ENCODE measurements at places on chromosomes 6 and 20. TPM values are rescaled to one million over a fixed set of nuclear protein-coding genes. Genes with fewer than 3 reads are reported as not detected.
A peak's percentile ranks its signal among the peaks of the same experiment; 100 is the strongest.

GRCh38 chr20:22928679-22929078 is 106.4 kb upstream of the SSTR4 start:
- H3K27ac ChIP-seq = no peak overlapping the region
- H3K4me1 ChIP-seq = peaks cover 3% of the 10 kb centered on the region
- DNase-seq = no peak
- H3K4me3 ChIP-seq = no peak overlapping the region
- H3K36me3 ChIP-seq = no peaks in the 10 kb centered on the region

The ID1 gene
- 215 TPM for total RNA-seq

DNA sequence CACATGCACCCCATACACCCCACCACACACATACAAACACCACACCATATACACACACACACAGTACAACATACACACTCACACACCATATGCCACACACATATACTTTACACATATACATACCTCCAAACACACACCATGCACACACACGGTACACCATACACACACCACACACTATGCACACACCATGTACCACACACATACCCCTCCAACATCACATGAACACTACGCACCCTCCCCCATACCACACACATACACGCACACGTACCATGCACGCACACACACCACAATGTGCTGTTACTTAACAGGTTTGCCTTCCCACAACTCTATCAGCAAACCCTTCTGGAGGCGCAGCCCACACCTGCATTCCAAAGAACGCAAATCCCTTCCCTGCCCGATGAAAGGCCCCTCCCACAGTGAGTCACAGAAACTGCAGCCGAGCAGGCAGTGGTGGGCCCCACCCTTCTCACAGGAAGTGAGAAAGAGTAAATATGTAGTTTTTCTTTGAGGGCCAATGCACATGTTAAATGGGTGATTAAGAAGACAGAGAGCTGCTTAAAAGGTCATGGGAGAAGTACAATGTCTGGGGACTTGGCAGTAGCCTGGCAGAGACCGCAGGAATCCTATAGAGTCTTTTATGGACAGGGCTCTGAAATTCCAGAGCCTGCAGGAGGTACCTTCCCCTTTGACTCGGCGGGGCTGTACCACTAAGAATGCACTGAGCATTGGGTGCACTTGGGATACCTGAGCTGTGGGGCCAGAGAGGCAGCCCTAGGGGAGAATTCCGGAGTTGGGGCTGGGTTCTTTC is 34.1 kb upstream of the EZR start:
- no peaks in the 10 kb centered on the region for H3K36me3 ChIP-seq
- no peak overlapping the region for H3K4me3 ChIP-seq
- no peaks in the 10 kb centered on the region for H3K27me3 ChIP-seq
- H3K4me1 ChIP-seq = peaks cover 2% of the 10 kb centered on the region
- peak; percentile 43 for DNase-seq

- no peaks in the 10 kb centered on the region for H3K27me3 ChIP-seq
- H3K4me1 ChIP-seq = no peaks in the 10 kb centered on the region
- H3K27ac ChIP-seq = no peak overlapping the region
- no peaks in the 10 kb centered on the region for H3K36me3 ChIP-seq
- H3K4me3 ChIP-seq = no peak overlapping the region
- DNase-seq = no peak
Measured at GRCh38 chr20:9792674-9793073, 46.2 kb downstream of the PAK5 start.

DNA sequence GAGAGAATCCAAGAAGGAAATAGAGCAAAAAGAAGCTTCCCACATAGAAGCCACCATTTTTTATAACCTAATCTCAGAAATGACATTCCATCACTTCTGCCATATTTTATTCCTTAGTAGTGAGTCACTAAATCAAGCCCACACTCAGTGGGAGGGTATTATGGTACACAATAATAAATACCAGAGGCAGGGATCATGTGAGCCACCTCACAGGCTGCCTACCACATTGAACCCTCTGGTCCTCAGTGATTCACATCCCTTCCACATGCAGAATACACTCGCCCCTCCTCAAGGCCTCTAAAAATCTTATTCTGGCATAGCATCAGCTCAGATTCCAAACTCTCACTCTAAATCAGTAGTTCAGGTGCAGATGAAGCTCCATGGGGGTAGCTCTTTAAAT is 49.4 kb downstream of the TMC2 start:
- no peaks in the 10 kb centered on the region for H3K4me1 ChIP-seq
- no peak overlapping the region for H3K27ac ChIP-seq
- H3K27me3 ChIP-seq = no peaks in the 10 kb centered on the region
- no peak overlapping the region for H3K4me3 ChIP-seq

DNA sequence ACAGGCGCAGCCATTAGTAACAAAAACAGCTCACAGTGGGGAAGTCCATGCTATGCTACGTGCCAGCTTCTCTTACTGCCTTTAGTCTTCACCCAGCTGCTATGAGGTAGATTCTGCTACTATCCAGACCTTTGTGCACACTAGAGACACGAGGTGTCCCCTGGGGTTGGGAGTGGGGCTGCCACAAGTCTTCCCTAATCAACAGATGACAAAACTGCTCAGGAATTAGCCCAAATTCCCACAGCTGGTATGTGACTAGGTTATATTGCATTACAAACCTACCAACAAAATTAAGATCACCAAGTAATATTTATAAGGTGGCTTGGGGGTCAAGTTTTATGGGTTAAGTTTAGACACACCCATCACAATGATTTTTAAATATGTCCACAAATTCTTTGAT is 63.3 kb downstream of the PSMB1 start:
- H3K4me3 ChIP-seq = no peak overlapping the region
- no peak for DNase-seq
- H3K27me3 ChIP-seq = no peaks in the 10 kb centered on the region
- no peaks in the 10 kb centered on the region for H3K4me1 ChIP-seq

DNA sequence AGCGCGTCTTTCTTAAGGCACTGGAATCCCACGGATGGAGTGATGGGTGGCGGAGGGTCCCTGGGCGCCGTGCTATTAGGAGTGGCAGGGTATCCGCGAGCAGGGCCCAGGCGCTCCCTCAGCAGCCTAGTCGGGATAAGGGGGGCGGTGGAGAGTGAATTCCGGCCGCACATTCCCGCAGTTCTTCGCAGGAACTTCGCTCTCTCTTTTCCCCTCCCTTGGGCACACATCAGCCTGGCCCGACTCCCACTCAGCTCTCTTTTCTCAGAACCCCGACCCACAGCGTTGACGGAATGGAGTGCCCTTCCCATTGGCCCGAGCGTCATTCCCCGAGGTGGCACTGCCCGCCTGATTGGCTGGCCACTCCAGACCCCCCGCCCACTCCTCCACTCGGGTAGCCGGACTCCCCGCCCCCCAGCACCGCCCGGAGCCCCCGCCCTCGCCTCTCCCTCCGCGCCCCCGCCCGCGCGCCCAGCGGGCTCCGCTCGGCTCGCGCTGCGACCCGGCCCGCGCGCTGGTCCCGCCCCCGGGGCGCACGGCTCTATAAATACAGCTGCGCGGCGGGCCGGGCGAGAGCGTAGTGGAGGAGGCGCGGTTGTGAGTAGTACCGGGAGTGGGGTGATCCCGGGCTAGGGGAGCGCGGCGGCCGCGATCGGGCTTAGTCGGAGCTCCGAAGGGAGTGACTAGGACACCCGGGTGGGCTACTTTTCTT is at the start of gene ID4:
Gene ID4 (plus strand): TSS at position 572 of the 712 bp plus-strand sequence. CDS start 385 bp downstream, outside the sequence.
- peak; percentile 87 for DNase-seq
- H3K27ac ChIP-seq = peak within 1 kb of the TSS; percentile 88
- no peaks in the 10 kb centered on the region for H3K36me3 ChIP-seq

The ADGRG6 gene
- 2.6 TPM for total RNA-seq

The TMC2 gene
- not detected for total RNA-seq

- H3K27me3 ChIP-seq = no peaks in the 10 kb centered on the region
- peaks cover 25% of the 10 kb centered on the region for H3K4me1 ChIP-seq
- H3K36me3 ChIP-seq = no peaks in the 10 kb centered on the region
Measured at GRCh38 chr6:108944707-108945680, 96.8 kb downstream of the ARMC2 start.
